Activated CD4-positive, alpha-beta T cell treated with anti-CD3 and anti-CD28 coated beads, Interleukin-10, Interleukin-2, amounts not matched to agents 100 ng/mL and 50 ng/mL, durations not matched to agents 16 hours and 8 hours (primary cell): ENCODE measurements at places on chromosomes 1 and 21.

DNA sequence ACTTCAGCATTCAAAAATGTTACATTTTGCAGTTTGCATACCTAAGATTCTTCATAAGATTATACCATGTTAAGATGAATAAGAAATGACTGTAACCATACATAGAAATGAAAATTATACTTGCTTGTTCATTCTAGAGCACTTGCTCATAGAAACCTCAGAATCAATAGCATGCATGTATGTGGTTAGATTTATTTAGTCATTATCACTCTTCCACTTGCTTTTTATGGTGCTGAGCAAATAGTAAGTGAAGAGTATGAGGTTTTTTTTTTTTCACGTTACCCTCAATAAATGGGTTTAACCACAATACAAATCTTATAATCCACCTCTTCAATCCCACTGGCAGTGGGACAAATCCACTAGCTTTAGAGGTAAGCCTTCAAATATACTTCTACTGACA, 84.7 kb downstream of the LRRC53 start:
- no peak for DNase-seq

DNA sequence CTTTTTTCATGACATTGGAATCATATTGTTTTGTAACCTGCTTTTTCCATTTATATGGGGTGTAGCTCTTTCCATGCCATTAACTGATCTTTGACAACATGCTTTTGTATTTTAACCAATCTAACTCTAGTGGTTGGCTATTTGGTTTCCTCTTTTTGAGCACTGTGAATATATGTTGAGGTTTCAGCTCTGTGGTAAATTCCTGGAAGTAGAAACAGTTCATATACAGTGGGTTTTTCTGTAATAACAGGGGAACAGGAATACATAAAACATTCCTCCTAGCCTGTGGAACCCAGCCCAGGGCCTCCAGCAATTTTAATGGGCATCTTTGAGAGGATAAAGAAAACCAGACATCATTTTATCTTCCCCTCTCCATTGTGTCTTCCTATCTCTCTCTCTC, 17.4 kb downstream of the AZIN2 start:
- peak; percentile 31 for DNase-seq

- peak; percentile 89 for DNase-seq
Measured at GRCh38 chr1:181033799-181034451, at the start of gene MR1. Gene MR1 (plus strand): TSS chr1:181033983. CDS start chr1:181034008, 25 bp downstream.

GRCh38 chr1:100544791-100545190, 6.9 kb downstream of the GPR88 start:
- no peak for DNase-seq

DNA sequence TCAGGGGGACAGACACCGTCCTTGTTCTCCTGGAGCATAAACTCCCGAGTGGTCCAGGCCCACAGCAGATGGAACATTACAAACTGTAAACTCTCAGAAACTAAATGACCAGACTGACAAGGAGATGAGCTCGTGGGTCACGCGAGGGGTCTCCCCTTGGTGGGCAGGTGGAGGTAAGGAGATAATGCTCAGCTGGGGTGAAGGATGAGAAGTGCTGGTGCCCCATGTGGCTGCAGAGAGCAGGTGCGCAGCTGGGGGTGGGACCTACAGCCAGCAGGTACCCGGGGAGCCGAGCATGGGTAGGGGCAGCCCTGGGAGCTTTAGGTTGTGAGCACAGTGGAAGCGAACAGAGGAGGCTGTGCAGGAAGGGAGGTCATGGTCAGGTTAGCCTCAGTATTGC, 40.1 kb downstream of the AJAP1 start:
- no peak for DNase-seq

- no peak for DNase-seq
Measured at GRCh38 chr21:20004367-20004766, 993.8 kb upstream of the NCAM2 start.

DNA sequence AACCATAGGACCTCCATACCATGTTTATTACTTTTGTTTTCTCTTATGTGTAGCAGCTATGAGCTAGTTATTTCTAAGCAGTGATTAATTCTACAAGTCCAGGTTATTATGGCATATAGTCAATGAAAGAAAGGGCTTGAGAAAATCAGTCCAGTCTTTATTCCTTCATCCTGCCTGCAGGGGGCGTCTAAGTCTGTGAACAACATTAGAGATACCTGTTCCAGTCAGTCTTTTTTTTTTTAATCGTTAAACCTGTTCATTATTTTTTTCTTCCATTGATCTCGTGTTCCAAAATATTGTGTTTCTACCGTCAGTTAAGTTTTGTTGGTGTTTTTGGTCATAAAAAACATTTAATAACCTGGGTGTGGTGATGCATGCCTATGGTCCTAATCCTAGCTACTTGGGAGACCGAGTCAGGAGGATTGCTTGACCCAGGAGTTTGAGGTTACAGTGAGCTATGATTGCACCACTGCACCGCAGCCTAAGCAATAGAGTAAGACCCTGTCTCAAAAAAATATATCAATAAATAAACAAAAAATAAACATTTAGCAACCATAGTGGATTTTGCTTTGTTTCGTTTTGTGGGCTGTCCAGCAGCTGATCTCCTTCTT, 29.4 kb upstream of the CD2 start:
- peak; percentile 84 for DNase-seq

GRCh38 chr1:234722904-234723720, 113.1 kb upstream of the IRF2BP2 start:
- peak; percentile 77 for DNase-seq

GRCh38 chr1:42137766-42138165, 15.4 kb upstream of the GUCA2B start:
- DNase-seq = no peak

GRCh38 chr1:9886092-9886742, 23.9 kb downstream of the CTNNBIP1 start:
- DNase-seq = no peak

DNA sequence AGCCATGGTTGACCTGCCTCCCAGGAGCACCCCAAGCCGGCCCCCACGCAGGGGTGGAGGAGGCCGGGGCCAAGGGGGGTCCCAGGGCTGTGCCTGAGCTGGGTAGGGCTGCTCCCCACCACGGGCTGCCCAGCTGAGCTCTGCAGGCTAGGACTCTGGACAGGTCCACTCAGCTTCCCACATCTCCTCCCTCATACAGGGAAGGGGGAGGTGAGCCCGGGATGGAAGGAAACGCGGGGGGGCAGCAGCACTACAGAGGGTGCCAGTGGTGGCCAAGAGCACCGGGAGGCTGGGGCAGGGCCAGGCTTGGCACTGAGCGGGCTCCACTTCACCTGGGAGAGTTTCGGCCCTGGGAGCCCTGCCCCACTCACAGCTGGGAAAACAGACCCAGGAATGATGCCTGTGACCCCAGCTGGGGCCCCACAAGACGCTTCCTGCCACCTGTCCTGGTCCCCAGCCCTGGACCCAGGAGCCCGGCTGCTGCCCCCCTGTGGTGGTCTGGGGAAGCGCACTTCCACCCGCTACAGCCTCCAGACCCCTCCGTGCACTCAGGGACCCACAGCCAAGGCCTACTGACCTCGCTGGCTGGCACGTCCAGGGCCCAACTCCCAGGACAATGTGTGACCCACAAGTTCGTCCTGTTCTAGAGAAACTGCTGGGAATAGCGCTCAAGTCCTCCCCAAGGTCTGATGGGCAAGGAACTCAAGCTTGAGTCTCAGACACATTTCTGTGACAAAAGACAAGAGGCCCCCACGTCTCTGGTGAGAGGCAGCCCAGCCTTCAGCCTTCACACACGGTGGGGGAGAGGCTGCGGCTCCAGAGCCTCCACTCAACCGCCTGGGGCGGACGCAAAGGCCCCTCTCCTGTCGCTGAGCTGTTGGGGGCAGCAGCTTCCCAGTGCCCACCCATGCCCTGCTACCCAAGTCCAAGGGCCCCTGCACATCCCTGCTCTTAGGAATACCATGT, 3.0 kb downstream of the AURKAIP1 start:
- DNase-seq = peak; percentile 81

DNA sequence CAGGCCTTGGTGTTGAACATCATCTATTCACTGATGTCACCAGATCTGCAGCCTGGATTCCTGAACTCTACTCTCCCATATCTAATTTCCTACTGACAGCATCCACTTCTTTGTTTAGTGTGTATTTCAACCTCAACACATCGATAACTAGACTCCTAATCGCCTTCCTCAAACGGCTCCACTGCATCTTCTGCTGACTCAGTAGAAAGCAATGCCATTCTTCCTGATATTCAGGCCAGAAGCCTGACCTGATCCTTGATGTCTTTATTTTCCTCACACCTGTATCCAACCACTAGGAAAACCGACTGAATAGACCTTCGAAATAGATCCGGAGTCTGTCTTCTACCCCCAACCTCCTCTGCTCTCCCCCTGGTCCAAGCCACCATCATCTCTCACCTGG, 466.9 kb downstream of the PCP4 start:
- DNase-seq = no peak

- peak; percentile 52 for DNase-seq
Measured at GRCh38 chr1:182784556-182785171, 4.9 kb upstream of the NPL start.

DNA sequence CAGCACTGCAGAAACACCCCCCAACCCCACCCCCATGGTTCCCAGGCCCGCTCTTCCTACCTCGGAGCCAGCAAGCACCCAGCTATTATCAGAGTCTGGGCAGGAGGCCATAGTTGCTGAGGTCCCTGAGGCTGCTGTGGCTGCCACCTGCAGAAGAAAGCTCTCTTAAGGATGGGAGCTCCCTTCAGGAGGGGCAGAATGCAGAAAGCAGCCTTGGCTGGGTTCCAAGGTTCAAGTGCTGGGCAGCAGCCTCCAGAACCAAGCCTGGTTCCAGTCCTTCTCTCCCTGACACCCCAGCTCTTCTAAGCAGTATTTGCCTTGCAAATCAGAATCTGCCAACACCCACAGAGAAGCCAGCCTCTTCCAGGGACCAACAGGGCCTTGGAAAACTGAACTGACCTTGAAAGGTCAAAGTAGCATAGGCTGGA, 2.3 kb downstream of the PBXIP1 start:
- DNase-seq = no peak

DNA sequence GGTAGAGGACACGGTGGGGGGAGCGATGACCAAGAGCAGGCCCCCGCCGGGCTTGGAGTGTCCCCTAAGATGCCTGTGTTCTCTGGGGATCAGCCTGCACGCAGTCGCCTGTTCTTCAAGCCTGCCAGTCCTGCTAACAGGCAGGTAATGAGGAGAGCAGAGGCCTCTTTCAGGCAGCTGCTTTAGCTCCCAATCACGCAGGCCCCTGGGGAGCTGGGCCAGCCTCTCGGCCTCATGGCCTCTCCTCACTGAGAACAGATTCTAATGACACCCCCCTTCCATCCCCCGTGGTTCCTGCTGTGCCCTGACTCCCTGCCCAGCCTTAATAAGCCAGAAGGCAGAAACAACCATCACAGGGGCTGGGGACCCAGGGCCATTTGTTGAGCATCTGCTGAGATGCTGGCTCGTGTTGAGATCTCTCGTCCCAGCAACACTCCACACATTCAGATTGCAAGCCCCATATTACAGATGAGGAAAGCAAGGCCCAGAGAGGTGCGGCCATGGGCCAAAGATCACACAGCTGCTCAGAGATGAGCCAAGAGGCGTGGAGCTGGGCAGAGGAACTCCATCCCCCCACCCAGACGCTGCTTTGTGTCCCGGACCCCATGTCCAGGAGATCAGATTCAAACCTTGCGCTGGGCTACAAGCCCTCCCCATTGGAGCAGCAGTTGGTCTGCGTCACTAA, 71.6 kb upstream of the CASZ1 start:
- DNase-seq = no peak

DNA sequence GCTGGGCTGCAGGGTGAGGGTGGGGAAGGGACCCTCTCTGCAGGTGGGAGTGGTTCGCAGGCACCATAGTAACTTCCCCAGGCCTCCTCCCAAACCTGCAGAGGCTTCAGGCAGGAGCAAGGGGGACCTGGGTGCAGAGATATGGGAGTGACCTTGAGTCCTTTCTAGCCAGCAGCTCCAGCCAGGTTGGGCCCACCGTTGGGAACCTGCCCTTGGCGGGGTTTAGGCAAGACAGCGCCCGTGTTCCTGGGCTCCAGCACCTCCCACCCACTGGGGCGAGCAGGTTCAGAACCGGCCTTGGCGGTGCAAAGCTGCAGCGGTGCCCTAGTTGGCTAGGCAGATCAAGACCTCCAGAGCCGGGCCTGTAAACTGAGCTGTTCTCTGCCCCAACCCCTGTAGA, 2.2 kb upstream of the PRDM16 start:
- no peak for DNase-seq

- DNase-seq = no peak
Measured at GRCh38 chr1:208156741-208157140, 87.4 kb downstream of the PLXNA2 start.

GRCh38 chr21:44867999-44868700, 5.3 kb downstream of the PTTG1IP start:
- peak; percentile 73 for DNase-seq

- DNase-seq = no peak
Measured at GRCh38 chr1:50542362-50542761, 119.1 kb upstream of the DMRTA2 start.

DNA sequence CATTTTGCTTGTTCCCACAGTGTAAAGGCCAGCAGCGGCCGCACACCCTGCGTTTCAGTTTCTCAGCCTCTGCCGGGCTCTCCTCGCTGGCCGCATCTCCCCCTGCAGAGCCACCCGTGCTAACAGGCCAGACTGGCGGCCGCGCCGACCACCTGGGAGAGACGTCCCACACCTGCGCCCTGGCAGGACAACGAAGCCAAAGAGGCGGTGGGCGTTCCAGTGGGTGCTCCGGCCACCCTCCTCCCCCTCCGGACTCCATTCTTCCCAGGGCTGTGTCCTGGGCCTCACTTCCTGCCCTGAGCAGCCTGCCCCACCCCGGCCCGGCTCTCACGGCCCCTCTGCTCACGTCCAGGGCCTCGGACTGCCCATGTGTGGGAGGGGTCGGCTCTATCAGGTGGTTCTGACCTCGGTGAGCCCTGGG, 31.9 kb upstream of the SLC19A1 start:
- no peak for DNase-seq

DNA sequence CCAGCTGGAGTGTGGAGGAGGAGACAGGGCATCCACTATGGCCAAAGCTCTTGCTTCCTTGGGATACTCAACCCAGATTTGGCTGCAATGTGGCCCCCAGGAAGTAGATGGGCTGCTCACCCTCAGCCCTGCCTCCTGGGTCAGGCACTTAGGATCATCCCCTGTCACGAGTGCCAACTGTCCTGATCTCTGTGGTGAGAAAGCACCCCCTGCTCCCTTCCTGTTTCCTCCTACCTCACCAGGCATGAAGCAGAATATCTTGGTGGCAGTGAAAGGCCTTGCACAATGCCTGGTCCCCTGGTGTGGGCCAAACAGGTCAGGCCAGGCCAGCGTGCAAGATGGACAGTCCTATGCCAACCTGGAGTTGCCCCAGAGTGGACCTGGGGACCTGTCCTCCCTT, 211.7 kb downstream of the GRIK3 start:
- DNase-seq = no peak

GRCh38 chr1:50426108-50426700, 3.0 kb upstream of the DMRTA2 start:
- DNase-seq = no peak

GRCh38 chr1:77394166-77394565, 112.3 kb downstream of the AK5 start:
- DNase-seq = no peak
